ENCODE measurements at places on chromosomes 7 and 10.

DNA sequence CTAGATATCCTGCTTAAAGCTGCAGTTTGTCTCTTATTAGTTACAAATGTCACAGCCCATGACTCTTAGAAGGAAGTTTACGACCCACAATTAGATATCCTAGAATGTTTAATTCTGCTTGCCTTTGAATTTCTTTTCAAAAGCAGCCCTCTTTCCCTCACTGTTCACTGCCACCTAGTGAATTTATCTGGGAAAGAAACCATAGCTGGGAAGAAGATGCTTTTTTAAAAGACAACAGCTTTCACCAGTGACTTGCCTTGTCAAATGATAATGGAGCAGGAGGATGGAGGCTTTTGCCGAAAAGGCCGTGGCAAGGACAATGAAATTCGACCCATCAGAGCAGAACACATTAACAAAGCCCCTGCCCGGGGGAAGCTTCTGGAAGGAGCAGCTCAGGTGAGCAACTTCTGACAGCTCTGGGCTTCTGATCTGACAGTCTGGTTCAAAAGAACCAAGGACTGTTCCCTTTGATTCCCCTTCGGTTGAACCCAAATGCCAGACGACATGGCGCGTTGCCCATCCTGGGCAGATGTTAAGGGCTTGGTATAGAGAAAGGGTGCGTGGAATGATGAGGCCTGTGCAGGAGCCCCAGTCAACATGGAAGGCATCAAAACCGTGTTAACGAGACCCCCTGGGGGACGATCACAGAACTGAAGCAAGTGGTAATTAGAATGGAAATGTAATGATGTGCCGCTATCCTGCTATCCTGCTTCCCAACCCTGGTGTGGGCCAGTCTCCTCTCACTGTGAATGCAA is 236.8 kb downstream of the FRMD4A start:
- DNase-seq = no peak

DNA sequence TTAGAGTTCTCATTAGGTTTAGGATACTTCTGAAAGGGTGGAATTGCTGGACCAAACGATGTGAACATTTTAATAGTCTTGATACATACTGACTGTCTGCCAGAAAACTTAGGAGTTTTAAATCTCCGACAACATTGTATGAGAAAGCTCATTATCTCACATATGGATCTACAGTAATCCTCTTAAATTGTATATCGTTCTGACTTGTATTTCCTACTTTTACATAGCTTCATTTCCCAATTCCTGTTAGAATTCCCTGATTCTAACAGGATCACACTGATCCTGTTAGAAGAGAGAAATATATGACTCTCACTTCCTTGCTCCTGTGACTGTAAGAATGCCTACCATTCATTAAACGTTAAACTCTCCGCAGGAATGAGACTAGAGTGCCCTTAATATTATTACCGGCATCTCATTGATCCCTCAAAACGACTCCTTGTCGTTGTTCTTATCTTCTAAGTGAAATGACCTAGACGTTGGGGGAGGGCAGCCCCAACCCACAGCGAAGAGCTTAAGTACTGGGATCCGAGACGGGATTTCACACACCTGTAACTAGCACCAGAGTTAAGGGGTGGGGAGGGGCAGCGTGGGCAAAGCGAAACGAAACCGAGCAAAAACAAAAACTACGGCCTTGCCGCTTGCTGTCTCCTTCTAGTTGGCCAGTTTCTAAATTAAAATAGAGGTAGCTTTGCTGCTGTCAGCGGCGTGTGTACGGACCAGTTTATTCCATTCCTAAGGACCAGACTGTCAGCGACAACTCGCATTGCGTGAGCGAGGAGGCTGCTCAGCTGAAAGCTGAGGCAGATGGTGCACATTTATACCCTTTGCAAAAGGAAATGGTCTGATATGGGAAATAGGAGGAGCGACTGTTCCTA is 678 bp upstream of the TMEM106B start:
- DNase-seq = no peak

GRCh38 chr7:45000093-45001032 is at the start of gene CCM2:
Gene CCM2, plus strand, starts transcription at chr7:45000201. Its CDS starts 133 bp downstream, at chr7:45000334.
- DNase-seq = peak; percentile 23

DNA sequence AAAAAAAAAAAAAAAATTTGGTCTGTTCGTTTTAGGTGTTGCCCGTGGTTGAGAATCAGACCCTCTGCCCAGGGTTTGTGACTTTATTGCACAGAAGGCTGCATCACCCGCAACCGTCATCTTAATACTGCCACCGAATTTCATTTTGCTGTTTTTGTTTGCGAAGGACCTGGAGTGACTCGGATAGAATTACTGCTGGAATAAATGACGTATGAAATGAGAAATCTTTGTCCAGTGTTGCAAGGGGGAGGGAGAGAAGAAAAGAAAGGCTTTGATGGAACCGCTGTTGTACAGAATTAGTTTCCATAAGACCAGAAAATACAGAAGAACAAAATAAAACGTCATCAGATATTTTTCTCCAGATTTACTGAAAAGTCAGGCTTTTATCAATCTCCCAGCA is 103.3 kb downstream of the GALNT17 start:
- no peak for DNase-seq

DNA sequence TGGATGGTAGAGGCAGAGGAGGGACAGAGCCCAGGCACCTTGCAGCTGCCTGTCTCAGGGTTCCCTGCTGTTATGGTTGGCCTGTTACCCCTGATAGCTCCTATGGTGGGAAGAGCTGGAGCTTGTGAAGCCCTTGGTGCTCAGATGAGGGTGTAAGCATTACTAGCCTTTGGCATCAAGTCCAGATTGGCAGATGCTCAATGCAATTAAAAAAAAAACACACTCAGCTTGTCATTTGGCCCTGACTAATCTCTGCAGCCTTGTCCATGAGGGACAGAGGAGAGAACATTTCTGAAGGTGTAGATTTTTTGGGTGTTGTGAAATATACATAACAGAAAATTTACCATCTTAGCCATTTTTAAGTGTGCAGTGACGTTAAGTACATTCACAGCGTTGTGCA is 86.3 kb downstream of the PLPP4 start:
- no peak for DNase-seq

- no peak for DNase-seq
Observed at GRCh38 chr7:45446195-45446944, 127.8 kb upstream of the ADCY1 start.

GRCh38 chr10:63493004-63493403 is 27.2 kb upstream of the JMJD1C start:
- DNase-seq = no peak

GRCh38 chr7:2233926-2234325 is 1.2 kb upstream of the MAD1L1 start:
- no peak for DNase-seq

- no peak for DNase-seq
Observed at GRCh38 chr10:100637785-100638184, 102.0 kb downstream of the HIF1AN start.

DNA sequence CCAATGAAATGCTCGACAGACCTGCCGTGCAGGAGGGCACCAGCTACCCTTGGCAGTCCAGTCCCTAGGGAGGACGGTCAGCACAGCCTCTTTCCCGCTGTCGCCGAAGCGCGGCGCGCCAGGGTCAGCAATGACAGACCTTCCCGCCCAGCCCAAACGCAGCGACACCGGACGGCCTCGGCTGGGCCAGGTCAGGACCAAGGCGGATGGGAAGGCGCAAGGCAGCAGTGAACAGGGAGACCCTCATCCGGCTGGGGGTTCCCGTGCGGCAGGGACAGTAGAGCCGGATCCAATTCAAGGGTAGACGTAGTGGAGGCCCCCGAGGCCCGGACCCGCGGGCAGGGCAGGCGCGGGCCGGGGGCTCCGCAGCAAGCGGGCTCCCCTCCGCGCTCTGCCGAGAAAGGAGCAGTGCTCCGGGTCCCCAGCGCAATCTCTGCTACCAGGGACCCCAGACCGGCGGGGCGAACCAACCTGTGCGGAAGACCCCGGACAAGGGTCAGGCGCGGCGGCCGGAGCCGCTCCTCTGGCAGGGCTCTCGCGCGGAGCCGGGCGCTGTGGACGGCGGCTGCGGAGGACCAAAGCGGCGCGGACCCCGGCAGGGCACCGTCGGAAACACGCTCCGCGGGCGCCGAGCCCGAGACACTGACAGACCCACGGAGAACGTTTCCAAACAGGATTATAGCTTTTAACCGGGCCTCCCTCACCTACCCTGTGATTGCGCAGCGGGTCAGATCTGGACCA is at the start of gene SEC31B:
SEC31B (minus strand) TSS at position 551 of the 741 bp plus-strand sequence. CDS start 2,909 bp downstream, outside the sequence.
- DNase-seq = no peak

DNA sequence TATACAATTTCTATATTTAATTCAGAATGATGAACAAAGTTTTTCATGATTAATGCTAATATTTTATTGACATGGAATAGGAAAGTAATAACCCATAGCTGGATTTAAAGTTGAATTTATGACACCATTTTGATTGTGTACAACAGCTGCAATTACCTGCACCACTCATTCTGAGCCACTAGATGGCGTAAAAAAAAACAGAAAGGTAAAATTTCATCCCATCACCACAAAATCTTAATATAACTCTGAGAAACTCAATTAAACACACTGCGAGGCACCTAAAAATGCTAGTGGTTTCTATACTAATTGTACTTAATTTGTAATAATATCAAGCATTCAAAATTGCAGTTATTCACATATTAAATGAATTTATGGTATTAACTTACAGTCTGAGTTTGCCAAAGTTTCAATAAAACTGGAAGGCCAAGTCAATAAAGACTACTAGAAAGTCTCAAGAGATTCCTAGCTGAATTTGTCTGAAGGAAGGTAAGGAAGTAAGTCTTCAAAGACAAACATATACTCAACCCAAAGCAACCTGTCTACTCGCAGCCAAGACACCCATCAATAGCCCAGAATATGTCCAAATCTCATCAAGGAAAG is 182.5 kb downstream of the SKAP2 start:
- DNase-seq = no peak

GRCh38 chr7:106535234-106535932 is 125.6 kb downstream of the CCDC71L start:
- DNase-seq = no peak

DNA sequence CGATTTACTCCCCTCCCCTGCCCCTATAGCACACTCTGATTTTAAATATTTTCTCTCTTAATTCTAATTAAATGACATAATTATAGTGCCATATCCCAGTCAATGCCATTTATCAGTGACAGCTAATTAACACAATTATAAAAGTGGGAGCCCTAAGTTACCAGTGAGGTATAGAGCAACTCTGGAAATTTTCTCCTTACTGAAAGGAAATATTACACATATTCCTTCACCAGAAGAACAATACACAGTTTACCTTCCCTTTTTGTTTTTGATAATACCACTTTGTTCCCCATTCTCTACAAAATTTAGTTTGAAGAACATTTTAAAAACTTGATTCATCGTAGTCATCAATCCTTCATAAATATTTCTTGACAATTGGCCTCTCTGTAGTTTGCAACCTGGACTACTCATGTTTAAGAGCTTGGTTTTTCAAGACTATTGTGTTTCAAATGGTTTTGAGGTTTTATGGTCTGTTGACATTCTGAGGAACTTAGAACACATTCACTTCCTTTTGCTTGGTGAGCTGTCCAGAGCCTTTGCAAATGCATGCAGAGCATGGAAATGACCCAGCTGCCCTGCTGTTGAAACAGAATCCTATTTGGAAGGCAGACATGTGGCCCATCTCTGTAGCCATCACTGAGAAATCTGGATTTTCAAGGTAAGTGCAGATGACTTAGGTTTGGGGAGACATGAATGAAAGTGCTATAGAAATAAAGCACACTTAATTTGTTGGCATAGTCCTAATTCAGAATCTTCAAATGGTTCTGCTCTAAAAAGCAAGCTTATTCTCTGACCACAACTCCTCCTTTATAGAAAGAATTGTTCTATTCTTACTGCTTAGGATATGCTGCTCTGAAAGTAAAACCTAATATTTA is at the start of gene GPR141:
GPR141 (plus strand) TSS at position 521 of the 875 bp plus-strand sequence. CDS start 56,628 bp downstream, outside the sequence.
- peak; percentile 25 for DNase-seq

GRCh38 chr10:89414146-89414878 is at the start of gene IFIT5:
Gene IFIT5, plus strand, starts transcription at chr10:89414568. Its CDS starts 231 bp downstream, at chr10:89414799.
- peak; percentile 67 for DNase-seq

GRCh38 chr7:73809467-73809951 is 21.3 kb upstream of the CLDN4 start:
- no peak for DNase-seq

DNA sequence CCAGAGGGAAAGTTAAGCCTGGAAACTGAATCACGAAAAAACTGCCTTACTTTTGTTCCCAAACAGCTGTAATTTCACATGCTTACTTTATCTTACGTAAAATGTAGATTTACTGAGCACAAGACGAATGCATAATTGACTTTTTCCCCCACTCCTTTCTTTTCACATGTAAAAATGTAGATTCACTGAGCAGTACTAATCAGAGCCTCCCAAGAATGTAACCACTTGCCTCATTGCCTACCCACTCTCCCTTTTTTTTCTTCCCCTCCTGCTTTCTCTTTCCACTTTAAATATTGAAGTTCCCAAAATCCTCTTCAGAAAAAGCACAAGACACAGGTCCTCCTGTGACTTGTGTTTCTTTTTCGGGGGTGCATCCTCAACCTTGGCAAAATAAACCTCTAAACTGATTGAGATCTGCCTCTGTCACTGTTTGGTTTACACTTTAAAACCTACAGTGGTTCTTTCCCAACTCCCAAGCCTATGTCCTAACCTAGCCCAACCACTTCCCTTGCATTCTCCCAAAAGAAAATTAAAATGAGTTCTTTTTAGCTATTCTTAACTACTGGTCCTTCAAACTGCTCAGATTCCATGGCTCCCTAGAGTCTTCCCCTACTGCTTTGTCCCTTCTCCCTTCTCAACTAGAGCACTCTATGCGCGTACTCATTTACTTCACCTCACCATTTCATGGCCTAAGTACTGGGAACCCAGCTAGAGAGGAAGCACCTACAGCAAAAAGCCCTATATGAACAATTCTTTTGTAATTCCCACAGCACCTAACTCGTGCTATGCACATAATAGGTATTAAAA is 236.6 kb upstream of the MKLN1 start:
- no peak for DNase-seq

GRCh38 chr10:63819753-63820329 is 298.6 kb downstream of the REEP3 start:
- DNase-seq = no peak

DNA sequence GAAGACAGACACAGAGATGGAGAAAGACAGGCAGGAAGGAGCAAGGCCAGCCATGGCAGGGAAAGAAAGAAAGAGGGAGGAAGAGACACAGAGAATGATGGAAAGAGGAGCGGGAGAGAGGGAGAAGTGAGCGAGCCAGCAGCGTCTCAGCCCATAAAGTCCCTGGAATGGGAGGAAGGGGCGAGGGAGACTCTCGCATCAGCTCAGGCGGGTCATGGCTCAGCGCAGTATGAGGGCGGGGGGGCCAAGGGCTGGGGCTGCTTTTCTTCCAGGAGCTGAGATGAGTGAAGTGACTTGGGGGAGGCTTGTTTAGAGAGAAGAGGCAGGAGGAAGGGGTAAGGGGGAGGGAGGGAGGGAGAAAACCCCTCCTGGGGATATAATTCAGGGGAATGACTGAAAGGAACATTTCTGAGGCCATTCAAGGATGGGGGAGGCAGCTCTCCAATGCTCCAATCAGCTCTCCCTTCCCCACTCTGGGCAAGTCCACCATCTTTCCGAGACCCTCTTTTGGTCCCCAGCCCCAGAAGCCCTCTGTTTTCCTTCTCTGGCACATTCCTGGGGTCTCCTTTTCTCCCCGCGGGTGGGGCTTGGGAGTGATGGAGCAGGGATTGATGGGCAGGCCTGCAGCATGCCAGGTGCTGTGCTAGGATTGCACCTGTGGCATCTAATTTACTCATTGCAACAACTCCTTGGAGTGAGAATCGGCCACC is 87.9 kb downstream of the HIF1AN start:
- DNase-seq = no peak
